ENCODE measurements at places on chromosomes 6 and 20.

DNA sequence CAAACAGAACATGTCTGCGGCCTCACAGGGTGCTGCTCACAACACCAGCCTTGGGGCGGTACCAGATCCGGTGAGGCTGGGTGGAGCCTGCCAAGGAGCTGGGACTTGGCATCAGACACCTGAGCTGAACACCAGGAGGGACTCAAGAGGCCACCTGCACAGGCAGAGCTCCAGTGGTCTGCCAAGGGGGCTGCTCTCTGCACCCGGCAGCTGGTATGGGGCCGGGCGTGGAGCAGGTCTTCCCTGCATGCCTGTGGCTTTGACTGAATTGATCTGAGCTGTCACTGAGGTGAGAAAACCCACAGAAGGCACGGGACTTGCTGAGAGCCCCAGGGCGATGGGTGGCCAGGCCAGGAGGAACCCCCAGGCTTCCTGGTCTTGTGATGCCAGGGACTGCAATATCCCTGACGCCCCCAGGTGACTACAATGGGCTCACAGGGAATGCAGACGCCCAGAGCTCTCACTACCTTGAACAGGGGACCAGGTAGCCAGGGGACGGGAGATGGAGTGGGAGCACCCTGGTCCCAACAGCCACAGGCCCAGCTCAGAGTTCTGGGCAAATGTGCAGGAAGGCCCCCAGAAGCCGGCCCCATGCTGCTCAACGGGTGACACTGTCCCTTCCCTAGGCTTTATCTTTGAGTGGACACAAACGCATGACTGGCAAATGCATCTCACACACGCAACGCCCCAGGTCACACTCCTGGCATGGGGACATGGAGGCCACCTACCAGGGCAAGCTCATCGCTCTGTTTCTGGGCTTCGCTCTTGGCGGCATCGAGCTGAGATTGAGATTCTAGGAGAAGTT, 48.2 kb downstream of the DSTN start:
- no peak for DNase-seq

DNA sequence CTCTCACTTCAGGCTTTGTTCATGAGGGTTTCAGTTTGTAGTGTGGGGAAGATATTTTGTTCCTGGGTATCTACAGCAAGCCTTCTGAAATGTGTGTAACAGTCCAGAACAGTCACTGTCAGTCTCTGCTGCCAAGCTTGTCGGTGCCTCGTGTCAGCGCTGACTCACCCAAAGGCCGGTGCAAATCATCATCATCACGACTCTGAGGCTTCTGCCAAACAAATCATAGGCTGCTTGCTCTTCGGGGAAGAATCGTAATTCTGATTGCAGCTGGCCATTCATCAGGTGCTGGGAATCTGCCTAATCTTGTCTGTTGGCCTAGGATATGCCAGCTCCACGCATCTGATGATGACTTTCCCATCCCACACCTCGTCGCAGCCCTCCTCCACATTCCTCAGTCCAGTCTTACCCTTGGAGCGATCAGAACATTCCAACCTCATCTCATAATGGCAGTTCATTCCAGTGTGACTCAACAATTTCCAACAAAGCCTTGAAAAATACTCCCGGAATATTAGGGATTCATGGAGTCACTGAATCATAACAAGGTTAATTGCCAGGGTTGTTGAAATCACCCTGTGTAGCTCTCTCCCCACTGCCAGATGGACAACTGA, 40.9 kb downstream of the ALDH8A1 start:
- peak; percentile 99 for DNase-seq

DNA sequence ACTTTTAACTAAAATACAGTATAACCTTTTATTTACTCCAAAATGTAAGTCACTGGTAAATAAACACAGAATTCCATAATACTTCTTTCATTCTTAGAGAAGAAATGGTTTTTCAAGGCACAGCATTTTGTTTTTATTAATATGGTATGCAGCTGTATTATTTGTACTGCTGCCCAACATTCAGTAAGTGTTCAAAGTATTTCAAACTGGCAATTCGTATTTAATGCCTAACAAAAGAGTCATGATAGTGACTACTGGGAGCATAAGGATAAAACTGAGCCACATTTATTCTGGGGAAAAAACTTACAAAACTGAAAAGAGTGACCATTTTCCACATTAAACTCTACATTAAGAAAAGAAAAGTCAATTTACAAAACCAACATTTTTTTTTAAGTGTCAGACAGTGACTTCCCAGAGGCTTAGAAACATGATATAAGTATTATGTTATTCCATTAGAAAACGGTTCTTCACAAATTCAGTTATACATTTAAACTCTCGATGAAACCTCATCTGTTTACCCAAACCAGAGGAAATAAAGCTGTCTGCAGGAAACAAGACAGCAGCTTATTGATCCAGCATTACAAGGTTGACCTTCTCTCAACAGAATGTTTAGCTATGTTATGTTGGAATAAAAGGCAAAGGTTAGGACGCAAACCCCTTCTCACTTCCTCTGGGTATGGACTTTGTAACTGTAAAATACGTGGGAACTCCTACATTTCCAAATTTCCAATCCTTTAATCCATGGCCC, 24.3 kb downstream of the EPB41L2 start:
- no peak for DNase-seq

DNA sequence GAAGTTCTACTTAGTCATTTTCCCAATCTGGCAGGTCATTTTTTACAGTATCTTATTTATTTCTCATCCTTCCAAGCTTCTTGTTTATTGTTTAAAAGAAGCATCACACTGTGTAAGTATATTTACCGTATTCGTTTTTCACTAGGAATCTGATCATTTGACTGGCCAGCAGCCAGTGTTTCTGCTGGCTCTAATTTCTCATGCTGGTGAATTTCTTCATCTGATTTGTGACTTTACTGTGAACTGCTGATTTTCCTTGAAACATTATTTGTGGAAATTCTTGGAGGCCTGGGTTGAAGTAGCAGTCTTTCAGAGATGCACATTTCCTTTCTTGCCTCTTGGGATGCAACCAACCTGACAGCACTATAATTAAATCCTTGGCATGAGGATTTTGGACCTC, 65.9 kb downstream of the PREP start:
- no peak for DNase-seq

- no peak for DNase-seq
Measured at GRCh38 chr20:58660855-58661597, 9.9 kb downstream of the STX16 start.

GRCh38 chr6:30683980-30684338, 2.5 kb downstream of the PPP1R18 start:
- DNase-seq: no peak

DNA sequence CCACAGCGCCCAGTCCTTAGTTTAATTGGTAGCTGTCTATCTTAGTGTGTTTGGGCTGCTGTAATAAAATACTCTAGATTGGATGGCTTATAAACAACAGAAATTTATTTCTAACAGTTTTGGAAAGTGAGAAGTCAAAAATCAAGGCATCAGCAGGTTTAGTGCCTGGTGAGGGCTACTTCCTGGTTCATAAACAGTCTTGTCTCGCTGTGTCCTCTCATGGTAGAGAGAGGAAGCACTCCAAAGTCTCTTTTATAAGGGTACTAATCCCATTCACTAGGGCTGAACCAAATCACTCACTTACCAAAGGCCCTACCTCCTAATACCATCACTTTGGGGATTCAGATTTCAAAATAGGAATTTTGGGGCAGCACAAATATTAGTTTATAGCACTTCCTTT, 336.9 kb upstream of the RSPO3 start:
- DNase-seq: no peak

DNA sequence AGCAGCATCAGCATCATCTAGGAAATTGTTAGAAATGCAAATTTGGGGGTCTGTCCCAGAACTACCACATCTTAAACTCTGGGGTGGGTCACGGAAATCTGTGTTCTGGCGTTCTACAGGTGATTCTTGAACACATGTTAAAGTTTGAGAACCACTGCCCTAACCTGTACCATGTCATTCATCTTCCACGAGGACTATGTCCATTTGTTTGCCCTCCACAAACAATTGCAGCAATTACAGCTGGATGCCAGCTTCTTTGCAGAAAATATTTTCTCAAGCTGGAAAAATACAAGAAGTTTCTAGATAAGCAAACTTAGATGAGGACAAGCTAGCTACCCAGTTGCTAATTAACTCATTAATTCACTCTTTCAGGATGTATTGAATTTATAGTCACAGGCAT, 54.1 kb downstream of the MAFB start:
- DNase-seq: no peak

DNA sequence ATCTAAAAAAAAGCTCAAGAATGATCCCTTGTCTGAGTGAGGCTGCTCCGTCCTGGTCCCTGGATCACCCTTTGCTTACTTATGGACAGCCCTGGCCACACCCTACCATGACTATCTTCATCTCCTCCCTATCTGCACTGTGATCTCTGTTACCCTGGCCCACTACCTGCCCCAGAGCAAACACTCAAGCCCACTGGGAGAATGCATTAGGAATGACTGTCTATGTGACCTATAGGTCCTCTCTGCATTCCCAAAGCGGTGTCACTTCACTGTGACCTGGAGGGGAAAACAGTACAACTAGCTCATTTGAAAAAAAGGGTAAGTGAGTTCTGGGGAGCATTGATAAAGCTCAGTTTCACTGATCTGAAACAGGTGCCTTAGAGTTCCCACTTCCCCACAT, 86.4 kb upstream of the FOXP4 start:
- no peak for DNase-seq

- peak; percentile 22 for DNase-seq
Measured at GRCh38 chr6:112802144-112802543, 455.0 kb downstream of the RFPL4B start.

GRCh38 chr6:44630125-44631028, 242.9 kb downstream of the CDC5L start:
- no peak for DNase-seq

GRCh38 chr6:92043777-92044176, 1375.6 kb downstream of the EPHA7 start:
- no peak for DNase-seq

DNA sequence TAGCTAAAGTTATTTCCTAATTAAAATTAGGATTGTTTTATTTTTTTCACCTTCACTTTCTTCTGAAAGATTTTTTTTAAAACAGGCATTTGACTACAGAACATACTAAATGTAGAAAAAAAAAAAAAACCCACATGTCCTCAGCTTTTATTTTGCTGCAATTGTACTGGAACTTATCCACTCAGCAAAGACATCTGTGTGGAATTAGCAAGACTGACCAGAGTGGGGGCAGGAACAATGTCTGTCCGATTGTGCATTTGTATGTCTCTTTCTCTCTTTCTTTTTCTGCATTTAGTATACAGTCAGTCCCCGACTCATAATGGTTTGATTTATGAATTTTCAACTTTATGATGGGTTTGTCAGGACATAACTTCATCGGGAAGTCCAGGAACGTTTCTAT, 77.3 kb downstream of the CHD6 start:
- no peak for DNase-seq

- DNase-seq: peak; percentile 43
Measured at GRCh38 chr6:16355699-16356446, 117.5 kb downstream of the GMPR start.

GRCh38 chr20:47950124-47950912, 165.0 kb upstream of the SULF2 start:
- DNase-seq: peak; percentile 60

GRCh38 chr6:39695447-39695846, 29.8 kb downstream of the KIF6 start:
- DNase-seq: no peak

DNA sequence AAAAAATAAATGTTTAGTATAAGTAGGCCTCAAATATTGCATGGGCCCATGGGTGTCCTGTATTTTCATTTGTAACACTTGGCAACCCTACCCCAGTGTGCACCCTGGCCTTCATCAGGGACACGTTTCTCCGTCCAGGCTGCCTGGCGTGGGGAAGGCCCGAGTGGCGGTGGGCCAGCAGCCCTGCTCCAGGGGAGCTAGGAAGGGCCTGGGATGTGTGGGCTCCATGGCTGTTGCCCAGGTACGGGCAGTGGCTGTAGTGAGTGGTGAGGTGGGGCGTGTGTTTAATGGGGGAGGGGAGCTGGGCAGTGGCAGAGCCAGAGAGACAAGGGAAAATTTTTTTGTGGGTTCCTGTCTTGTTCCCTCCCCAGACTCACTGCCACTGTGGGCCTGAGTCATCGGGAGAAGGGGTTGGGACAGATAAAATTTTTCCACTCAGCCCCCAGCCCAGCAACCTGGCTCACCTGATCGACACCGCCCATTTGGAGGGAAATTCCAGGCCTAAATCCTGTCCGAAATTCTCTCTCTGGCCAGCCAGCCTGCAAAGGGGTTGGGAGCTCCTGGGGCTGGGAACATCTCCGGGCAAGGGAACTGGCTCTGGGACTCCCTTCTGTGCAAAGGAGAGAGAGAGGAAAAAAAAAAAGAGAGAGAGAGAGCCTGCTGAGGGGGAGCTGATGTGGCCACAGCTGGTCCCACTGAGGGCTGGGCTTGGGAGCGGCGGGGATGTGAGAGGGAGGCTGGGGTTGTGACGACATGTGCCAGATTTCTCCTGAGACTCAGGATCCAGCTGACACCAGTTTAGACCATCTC, 32.5 kb upstream of the VEGFA start:
- no peak for DNase-seq

DNA sequence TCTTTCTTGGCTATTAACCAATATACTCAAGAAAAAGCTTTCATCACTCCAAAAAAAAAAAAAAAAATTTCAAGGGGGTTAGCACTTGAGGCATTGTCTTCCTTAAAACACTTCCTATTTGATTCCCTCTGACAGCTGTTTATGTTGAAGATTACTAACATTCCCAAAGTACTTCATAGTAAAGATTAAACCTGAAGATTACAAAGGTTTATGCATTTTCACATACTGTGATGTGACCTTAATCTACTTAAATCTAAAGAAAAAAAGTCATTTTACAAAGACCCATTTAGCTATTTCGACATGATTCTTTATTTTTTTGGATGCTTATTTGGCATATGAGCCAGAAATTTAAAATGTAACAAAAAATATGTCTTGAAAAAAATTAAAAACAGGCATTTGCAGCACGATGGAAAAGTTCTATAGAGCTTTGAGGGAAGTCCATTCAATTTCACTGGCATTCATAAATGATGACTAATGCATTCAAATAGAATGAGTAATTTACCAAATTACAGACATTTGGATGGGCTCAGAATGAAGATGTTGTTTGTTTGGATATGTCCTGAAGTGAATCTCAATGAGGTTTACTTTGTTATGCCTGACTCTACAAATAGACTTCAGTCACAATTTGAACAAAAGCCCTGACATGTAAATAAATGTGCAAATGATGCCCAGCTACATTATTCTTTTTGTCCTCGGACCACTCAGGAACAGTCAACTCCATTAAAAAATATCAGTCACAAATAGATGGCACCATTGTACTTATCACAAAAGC, 674.6 kb upstream of the MARCKS start:
- peak; percentile 10 for DNase-seq
